ENCODE measurements at places on chromosomes 11 and 22. TPM values are rescaled to one million over a fixed set of nuclear protein-coding genes. Genes with fewer than 3 reads are reported as not detected.

POLD3 gene
- 44.4 TPM for total RNA-seq

OPCML gene
- total RNA-seq, result 0.91 TPM

RAB38 gene
- total RNA-seq, result 4.7 TPM

GRCh38 chr11:62337303-62338181 is at the start of gene ASRGL1:
ASRGL1 (plus strand) TSS chr11:62337448; CDS start chr11:62337978, 530 bp downstream.
- peak; percentile 58 for DNase-seq

DNA sequence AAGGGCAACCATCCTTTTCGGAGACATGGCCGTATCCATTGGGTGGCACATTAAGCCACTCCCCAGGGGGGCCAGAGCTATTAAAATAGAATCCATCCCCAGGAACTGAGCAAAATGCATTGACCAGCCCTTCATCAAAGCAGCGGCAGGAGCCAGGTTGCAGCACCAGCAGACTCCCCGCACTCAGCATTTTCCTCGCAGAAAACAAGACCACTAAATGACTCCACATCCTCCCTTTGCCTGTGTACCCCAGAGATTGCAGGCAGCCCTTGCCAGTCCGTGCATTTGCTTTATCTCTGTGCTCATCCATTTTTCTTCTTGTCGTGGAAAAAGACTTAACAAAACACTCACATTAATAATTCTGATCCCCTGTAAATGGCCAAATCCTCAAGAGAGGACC is 144.4 kb upstream of the LARGE1 start:
- DNase-seq, result no peak

- DNase-seq, result no peak
Observed at GRCh38 chr11:64776425-64776824, 1.9 kb downstream of the SF1 start.
